ENCODE measurements at places on chromosomes 1 and 21. TPM values are rescaled to one million over a fixed set of nuclear protein-coding genes. Genes with fewer than 3 reads are reported as not detected.
A peak's percentile ranks its signal among the peaks of the same experiment; 100 is the strongest.

GRCh38 chr1:24745711-24746413 is 615 bp downstream of the CLIC4 start:
- DNase-seq = no peak

DNA sequence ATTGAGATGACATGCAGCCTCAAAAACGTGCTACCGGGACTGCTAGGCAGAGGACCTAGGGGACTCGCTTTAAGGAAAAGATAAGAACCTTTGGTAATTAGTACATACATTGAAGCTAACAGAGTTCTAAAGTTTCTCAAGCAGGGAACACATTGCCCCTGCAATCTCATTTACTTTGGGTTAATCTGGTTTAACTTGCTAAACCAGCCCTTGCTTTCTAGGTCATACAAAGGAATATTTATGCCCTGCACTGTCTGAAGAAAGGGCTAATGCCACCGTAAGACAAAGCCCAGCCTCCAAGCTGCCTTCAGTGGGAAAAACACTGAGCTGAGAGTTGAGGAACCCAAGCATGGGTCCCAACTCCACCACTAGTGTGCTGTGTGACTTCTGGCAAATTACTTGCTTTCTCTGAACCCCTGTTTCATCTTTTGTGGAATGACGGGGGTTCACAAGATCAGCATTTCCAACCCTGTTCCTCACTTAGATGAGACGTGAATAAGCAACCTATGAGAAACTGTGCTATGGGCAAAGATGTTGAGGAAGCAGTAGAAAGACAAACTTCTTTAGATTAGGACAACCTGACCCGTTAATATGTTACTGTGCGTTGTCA is 66.3 kb downstream of the VWA5B1 start:
- DNase-seq = no peak

- DNase-seq = no peak
These were observed 10.8 kb downstream of the ASAP3 start for GRCh38 chr1:23473037-23473800.

GRCh38 chr21:22536509-22536908 is 1538.3 kb downstream of the NCAM2 start:
- DNase-seq = no peak

GRCh38 chr1:6727535-6727934 is 25.9 kb upstream of the DNAJC11 start:
- DNase-seq = peak; percentile 53

- no peak for DNase-seq
These were observed 18.3 kb downstream of the IFI44 start for GRCh38 chr1:78667939-78668338.

The KCNJ15 gene
- not detected for total RNA-seq

DNA sequence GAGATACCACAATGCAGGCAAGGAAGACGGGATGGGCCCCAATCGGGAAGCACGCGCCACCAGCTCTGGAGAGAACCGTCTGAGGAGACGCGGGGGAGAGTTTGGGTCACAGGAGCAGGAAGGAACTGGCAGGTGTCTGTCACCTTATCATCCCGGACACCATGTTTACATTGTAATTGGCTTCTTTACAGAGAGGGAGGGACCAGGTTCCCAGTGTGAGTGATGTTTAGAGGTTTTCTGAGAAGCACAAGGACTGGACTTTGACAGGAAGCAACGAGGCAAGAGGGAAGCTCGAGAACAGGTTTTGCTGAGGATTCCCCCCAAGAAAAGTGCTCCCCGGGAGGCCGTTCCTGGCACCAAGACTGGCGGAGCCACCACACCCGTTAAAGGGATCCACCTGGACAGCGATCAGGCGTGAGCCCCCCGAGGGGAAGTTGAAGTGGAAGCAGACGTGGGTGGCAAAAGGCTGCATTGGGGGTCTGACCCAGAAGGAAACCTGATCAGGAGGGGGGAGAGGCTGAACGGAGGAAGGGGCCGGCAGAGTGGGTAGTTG is 957 bp downstream of the EPS15 start:
- peak; percentile 70 for DNase-seq

All from G401 (cell line).